ENCODE measurements at places on chromosomes 2 and 18.

- no peak for DNase-seq
Observed at GRCh38 chr2:88606371-88607030, 20.8 kb downstream of the EIF2AK3 start.

DNA sequence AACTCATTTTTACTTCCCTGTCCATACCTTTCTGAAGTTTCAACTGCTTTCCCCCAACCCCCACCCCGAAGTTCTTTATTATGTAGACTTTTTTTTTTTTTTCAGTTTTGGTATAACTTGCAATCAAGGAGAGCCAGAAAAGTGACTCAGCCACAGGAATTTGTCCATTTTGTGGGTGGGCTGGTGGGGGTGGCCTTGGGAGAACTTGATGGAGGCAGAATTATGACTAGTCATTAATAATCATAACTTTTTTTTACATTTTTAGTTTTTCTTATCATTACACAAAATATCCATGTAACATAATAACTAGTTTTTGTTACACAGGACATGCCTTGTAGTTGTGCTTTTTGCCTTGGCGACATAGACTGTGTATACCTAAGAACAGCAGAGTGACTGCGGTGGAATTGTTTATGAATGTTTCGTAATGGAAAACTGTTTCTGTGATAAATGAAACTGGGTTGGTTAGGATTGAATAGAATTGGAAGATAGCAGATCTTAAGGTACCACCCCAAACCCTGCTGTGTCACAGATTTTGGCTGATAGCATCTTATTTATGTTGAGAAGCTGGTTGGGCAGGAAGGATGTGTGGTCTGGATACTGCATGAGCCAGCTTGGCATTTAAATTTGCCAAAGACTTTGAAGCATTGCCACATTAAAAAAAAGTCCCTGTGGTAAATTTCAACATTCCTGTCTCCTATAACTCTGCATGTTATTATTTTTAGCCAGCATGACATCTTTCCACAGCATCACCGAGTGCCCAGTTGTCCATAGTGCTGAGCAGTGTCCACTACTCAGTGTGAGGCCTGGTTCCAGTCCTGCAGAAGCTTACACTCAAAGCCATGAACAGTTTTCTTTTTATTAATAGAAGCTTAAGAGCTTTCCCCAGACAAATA, 30.7 kb downstream of the LYPD6B start:
- DNase-seq: no peak

DNA sequence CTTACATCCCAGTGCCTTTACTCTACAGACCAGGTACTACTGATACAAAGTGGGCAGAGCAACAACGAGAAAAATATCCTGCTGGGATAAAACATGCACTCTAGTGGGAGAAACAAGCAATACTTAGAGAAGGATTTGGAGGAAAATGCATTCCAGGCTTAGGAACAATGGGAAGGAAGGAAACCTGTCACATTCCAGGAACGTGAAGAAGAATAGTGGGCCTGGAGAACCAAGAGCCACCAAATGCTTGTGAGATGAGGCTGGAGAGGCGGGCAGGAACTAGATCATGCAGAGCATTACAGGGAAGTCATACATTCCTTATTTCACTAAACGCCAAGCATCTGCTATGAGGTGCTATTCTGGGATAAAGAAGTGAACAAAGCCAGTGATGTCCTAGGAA, 342.3 kb downstream of the DCC start:
- DNase-seq: no peak

DNA sequence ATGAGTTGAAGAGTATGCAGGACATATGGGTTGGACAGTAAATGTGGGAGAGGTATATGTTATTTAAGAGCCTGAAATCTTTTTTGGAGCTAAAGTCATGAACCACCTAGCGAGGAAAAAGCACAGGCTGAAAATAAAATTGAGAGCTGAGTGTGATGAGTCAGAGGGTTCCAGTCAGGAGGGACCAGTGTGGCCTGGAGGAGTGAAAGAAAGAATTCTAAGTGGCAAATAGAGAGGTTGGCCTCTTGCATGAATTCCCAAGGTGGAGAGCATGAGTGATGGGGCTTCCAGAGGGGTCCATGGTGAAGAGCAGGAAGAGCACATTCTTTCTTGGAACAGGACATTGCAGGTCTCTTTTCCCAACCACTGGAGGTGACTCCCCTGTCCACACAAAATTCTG, 282.6 kb downstream of the TDRD15 start:
- DNase-seq: no peak

DNA sequence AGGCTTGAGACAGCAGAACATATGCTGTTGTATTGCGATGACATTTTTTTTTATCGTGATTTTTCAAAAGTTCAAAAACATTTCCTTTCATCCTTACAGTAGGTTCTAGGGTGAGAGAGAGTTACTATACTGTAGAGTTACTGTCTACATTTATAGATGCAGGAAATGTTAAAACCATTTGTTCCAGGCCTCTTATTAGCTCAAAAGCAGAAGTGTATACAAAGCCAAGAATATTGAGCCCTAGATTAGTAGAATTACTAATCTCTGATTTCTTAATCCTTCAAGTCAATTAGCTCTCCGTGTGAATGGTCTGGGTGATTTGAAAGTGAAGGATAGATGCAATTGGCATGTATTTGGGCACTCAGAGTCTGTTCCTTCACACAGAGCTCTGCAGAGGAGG, 73.1 kb downstream of the MAPRE2 start:
- DNase-seq: no peak

DNA sequence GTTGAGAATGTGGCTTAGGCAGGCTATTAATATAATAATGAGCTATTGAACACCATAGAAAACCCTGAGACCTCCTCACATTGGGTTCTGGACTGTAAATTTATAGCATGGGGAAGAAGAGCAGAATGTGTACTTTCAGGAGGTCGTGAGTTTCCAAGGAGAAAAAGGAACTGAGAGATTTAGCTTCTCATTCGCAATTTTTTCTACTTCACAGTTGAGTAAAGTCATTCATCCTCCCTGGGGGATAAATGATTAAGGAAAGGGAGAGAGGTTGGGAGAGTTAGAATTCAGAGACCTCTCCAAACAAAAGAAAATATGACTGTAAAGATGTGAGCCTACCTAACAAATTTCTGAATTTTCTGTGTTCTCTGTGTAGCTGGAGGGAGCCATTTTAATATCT, 205.8 kb upstream of the CYRIA start:
- DNase-seq: no peak

- DNase-seq: no peak
Observed at GRCh38 chr2:239889641-239890121, 135.5 kb downstream of the NDUFA10 start.

GRCh38 chr18:29512203-29512602, 1335.3 kb upstream of the CDH2 start:
- no peak for DNase-seq

- DNase-seq: no peak
Observed at GRCh38 chr18:69951182-69951581, 3.5 kb upstream of the CD226 start.

- no peak for DNase-seq
Observed at GRCh38 chr18:78666666-78667335, 312.8 kb upstream of the SALL3 start.

DNA sequence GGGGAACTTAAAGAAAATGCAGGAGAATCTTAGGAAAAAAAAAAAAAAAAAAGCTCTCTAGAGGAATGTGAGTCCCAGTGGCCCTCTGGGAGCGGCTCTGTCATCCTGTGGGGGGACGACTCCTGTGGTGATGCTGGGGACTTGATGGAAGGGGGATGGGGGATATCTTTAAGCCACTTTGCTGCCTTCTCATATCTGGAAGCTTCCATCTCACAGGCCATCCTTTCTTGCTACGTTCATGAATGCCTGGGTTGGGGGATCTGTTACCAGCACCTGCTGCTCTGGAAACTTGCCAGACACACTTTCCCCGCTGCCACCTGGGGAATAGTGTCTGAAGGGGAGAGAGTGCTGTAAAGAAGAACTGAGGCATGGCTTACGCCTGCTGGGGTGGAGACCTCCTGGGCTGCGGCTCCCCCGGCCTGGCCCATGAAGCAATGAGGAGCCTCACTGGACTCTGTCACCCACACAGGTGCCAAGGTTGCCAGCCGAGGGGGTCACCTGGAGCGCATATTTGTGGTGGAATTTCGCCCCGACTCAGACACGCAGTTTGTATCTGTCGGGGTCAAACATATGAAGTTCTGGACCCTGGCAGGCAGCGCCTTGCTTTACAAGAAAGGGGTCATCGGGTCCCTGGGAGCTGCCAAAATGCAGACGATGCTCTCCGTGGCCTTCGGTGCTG, 92.8 kb downstream of the RTN4 start:
- DNase-seq: no peak

DNA sequence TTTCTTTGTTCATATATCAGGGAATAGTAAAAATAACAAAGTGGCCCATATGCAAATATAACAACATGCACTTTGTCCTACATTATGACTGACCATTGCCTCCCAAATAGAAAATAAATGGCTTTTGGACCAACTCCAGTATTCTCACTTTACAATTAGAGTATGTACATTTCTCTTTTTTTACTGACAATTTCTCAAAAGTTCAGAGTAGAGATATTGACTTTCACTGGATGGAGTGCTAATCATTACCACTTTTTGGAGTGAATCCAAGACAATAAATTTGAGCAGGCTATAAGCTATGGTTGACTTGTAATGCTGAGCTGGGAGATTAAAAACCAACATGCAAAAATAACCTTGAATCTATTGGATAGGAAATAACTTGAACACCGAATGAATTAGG, 987.4 kb downstream of the SUCLG1 start:
- DNase-seq: no peak

DNA sequence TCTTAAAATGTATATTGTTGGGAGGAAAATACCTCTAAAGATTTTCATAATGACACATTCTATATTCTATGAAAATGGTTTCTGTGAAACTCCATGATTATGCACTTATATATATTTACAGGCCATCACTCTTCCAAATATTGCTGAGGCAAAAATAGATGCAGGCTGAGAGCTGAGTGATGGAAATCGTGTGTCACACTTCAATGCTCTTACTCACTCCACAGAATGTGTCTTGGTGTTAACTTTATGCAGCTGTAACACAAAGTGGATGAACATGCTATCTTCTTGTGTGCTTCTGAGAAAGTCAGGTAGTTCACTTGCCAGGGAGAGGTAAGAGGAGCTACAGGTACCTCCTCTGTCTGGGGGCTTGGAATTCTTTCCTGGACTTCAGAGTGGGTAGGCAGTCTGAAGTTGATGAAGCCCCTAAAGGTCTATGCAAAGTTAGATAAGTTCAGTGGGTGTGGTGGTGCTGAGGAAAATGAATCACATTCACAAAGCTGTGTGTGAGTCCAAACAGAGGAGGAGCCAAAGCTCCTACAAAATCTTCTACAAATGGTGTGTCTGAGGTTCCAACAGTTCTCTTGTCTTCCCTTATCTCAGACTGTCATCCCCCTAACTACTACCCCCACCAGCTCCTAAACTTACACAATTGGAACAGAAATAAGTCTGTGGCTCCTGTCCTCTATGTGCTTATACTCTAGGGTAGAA, 74.2 kb upstream of the ST6GAL2 start:
- DNase-seq: no peak

- no peak for DNase-seq
Observed at GRCh38 chr18:42330296-42330695, 375.3 kb downstream of the PIK3C3 start.

GRCh38 chr18:63550068-63550467, 7.9 kb downstream of the SERPINB12 start:
- DNase-seq: no peak

DNA sequence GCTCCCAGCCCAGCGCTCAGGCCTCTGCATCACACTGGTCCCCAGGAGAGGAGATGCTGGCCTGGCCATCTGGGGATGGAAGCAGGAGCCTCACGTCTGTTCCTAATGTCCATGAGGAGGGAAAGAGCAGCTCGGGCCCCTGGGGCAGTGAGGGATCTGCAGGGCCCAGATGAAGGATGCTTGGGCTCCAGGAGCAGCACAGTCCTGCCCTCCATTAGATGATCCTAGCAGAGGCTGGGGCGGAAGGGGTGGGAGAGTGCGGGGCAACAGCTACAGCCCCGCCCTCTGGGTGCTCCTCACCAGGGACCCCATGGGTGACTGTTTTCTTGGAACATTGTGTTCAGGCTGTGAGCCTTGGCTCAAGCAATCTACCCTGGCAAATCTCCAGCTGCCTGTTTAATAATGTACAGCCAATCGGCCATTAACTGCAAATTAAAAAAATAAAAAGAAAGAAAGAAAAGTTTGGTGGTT, 49.7 kb downstream of the TNS1 start:
- no peak for DNase-seq

DNA sequence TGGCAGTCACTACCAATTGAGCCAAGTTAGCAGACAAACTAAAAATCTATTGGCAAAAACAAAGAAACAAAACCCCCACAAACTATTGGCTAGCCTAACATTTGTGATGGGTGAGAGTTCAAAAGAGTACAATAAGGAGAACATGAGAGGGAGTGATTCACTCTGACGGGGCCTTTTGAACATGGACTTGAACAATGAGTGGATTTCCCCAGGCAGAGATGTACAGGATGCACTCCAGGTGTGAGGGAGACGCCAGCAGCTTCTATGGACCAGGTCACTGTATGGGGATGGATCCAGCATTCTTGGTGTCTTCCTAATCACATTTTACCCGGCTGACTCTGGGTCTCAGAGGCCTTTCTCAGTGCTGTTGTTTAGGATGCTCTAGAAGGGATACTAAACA, 167.5 kb upstream of the SMAD2 start:
- DNase-seq: no peak

- DNase-seq: no peak
Observed at GRCh38 chr18:49778826-49779465, 34.4 kb downstream of the ACAA2 start.

DNA sequence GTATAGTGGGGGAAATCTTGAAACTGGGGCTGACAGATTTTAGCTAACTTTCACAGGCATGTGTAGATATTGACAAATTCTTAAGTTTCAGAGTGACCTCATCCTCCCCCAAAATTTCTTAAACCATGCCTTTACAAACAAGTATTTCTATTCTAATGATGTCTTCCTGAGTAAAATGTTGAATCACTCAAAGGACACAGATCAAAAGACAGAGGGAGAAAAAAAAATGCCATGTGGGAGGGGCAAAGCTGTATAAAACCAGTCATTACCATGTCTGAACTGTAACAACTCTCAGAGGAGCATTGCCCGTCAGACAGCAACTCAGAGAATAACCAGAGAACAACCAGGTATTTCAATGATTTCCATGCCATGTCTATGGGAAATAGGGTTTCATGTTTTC, at the start of gene SERPINB2:
Gene SERPINB2 (plus strand): TSS at position 282 of the 400 bp plus-strand sequence. CDS start 3,740 bp downstream, outside the sequence.
- no peak for DNase-seq

DNA sequence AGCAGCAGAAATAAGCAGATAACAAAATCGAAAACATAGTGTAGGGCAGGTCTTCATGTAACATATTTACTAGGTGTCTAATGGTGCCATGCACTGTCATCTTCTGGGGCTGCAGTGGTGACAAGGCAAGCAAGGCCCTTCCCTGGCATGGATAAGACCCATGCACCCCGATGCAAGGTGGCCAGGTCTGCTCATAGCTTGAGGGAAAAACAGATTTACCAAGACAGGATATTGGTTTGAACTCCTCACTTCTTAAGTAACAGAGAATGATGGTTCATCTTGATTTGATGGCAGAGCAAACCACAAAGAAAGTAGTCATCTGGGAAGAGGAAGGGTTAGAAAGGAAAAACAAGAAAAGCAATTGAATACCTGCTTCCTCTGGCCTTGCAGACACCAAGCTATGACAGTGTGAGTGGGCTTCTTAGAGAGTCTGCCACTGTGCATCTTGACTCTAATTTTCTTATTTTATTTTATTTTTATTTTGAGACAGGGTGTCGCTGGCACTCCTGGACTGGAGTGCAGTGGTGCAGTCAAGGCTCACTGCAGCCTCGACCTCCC, 35.8 kb upstream of the EML6 start:
- DNase-seq: no peak

Measured in stimulated activated CD4-positive, alpha-beta T cell treated with anti-CD3 and anti-CD28 coated beads, TNF-alpha, amount 100 ng/mL, for 48 hours (primary cell).